ENCODE measurements at places on chromosomes 2 and 18.
A peak's percentile ranks its signal among the peaks of the same experiment; 100 is the strongest.

DNA sequence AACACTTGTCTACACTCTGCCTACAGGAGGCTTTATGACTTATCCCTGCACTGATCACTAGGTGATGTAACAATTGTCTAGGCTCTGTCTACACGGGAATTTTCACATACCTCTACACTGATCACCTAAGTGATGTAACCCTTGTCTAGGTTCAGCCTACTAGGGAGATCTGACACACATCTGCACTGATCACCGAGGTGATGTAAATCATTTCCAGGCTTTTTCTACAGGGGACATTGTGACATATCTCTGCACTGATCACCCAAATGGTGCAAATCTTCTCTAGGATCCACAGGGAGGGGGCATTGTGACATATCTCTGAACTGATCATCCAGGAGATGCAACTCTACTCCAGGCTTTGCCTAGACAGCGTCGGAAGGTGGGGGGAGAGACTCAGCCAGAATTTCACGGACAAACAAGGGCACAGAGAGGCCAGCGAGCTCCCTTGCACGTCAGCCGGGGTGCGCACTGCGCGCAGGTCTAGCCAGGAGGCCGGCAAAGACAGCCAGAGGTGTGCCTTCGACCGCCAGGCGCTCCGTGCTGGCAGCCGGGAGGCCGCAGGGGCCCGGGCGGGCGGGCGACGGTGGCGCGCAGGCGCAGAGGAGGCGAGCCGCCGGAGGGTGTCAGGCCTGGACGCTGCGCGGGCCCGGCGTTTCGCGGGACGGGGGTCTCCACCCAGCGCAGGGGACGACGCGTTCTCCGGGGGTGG lies 46.9 kb upstream of the USP14 start:
- peak; percentile 39 for DNase-seq

DNA sequence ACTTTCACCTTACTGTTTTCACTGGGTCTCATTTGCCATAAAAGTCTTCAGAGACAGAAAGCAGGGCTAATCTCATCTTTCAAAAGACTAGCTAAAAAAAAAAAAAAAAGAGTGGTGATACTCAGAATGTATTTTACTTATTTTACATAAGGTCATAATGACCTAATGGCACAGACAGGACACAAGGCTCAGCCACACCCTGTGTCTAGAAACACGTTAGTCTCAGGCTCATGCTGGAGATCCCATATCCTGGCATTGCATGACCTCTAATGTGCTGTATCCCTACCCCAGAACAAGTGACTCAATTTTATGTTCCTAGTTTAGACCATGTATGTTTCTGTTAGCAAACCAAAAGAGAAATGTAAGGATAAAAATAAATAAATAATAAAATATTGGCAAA lies 115.4 kb downstream of the SATB2 start:
- no peak for DNase-seq

DNA sequence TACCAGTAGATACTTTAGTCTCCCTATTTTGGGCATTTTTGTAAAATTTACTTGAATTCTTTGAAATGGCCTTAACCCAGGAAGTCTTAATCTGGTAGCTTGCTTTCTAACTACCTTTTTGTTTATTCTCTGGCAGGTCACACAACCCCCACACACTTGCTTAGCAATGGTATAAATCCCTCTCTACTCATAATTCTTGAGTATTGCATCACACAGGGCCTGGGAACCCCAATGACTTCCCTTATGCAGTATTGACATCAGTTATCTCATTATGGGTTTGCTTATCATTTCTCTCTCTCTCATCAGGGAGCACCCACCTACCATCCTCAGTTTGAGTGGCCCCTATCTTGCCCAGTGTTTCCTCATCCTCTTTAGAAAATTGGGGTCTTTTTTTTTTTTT lies 207.1 kb downstream of the KCNS3 start:
- no peak for DNase-seq

GRCh38 chr2:29802986-29803385 lies 118.4 kb downstream of the ALK start:
- no peak for DNase-seq

GRCh38 chr2:232835687-232836208 lies 34.3 kb upstream of the SNORC start:
- DNase-seq: no peak

DNA sequence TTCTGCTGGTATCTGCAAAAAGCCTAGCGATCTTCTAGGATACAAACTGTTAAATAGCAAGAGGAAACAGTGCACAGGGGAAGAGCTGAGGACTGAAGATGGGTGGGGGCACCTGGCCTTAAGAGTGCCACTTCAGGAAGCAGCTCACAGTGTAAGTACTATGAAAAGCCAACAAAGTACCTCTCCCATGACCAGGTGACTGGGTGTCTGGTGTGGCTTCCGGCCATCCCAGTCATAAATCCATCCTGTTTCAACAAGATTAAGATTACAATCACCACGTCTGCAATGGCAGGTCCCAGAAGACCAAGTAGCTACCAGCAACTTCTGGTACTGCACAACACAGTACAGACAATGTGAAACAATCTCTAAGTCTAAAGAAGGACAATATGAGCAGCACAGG lies 15.9 kb downstream of the ERFE start:
- no peak for DNase-seq
